ENCODE measurements at places on chromosomes 11 and 22. TPM values are rescaled to one million over a fixed set of nuclear protein-coding genes. Genes with fewer than 3 reads are reported as not detected.

OR51I1 gene
- total RNA-seq: not detected

AP2A2 gene
- 45.2 TPM for total RNA-seq

SCO2 gene
- 1.9 TPM for total RNA-seq

FAM180B gene
- total RNA-seq: not detected

KCNK4 gene
- not detected for total RNA-seq

ZNF280A gene
- not detected for total RNA-seq

FZD4 gene
- total RNA-seq: 0.68 TPM

DNA sequence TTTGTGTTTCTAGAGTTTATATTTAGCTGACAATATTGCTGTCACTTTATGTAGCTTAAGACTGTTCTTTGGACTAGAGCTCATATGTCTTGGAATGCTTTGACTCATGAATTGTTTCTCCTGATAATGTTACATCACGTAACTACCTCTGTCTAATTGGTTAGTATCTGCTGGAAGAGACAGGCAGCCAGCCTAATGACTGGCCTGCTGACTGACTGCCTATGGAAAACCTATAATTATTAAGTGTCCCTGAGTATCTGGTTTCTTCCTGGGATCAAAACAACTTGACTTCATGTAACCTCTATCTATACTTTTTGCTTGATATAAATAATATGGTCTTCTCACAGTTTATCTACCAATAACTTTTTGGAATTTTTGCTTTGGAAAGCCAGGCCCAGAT lies 9.4 kb downstream of the SOX6 start:
- DNase-seq: peak; percentile 46

- no peak for DNase-seq
Observed at GRCh38 chr22:36725366-36726006, 21.9 kb upstream of the CACNG2 start.

DNA sequence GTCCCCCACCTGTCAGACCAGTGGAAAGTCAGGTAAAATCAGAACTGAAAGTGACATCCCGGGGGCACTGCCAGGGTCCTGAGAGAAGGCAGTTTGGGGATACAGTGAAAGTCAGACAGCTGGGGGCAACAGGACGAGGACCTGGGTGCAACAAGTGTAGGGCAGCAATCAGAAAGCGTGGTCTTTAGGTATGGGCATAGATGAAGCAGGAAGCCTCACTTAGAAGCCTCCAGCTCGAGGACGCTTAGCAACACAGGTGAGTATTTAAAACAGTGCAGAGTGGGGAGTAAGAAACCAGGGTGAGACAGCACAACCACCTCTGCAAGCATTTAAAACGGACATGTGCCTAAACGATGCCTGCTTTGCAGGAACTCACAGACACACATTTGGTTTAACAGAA lies 64.6 kb upstream of the POU2AF1 start:
- no peak for DNase-seq

- DNase-seq: no peak
Observed at GRCh38 chr11:128686021-128686741, 7.7 kb upstream of the FLI1 start.

GRCh38 chr22:39254789-39255298 lies 10.1 kb upstream of the PDGFB start:
- no peak for DNase-seq

- DNase-seq: no peak
Observed at GRCh38 chr11:107197932-107198331, 179.7 kb upstream of the GUCY1A2 start.

DNA sequence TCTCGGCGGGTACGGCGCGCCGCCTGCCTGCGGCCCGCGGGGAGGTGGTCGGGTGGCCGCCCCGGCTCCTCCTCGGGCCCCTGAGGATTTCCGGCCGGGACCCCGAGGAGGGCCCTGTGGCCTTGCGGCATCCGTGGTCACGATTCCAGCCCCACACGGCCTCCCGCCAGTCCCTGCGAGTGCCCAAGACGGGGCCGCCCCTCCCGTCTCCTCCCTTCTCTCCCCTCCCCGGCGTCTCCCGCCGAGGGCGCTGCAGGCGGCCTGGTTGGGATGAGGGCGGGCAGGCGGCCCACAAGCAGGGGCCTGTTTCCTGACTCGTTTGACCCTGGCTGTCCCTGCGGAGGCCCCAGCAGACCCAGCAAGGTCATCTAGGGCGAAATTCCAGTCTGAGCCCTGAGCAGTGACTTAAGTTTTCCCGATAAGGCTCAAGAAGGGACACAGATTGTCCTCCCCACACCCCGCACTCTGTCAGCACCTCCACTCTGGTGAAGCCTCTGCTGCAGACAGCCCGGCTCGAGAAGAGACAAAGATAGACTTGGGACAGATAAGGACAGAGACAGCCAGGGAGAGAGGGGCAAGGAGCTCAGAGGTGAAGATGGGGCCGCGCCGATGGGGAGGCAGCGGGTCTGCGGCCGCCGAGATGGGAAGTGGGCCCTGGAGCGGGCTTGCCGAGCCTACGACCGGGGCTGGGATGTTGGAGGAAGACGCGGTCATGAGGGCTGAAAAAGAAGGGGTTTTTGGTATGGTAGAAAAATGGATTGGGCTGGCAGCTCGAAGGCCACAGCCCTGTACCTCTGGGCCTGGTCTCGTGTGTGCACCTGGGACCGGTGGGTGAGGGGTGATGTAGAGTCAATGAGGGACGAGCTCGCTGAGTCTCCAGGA lies 95.0 kb downstream of the SWAP70 start:
- DNase-seq: peak; percentile 77

- DNase-seq: no peak
Observed at GRCh38 chr11:120759046-120759445, 247.5 kb downstream of the GRIK4 start.

GRCh38 chr11:111494040-111494439 lies 18.1 kb downstream of the BTG4 start:
- DNase-seq: no peak

GRCh38 chr11:68565768-68566167 lies 105.2 kb downstream of the PPP6R3 start:
- DNase-seq: no peak

DNA sequence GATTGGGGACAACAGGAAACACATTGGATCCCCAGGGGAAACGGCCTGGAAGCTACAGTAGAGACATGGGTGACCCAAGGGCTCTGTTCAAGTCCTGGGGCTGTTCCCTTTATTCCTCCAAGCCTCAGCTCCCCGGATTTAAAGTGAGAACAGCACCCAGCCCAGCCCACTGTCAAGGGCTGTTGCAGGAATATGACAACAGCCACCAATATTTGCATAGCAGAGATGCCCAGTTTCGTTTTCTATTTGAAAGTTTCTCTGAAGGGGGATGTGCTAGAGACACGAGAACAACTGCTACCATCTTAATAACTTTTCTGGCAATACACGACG lies 81.1 kb upstream of the WNT7B start:
- no peak for DNase-seq

Data from foreskin keratinocyte (primary cell).